A549 treated with RU486 at 1 μM for 4 hours (cell line): ENCODE measurements at places on chromosomes 5 and 9. TPM values are rescaled to one million over a fixed set of nuclear protein-coding genes. Genes with fewer than 3 reads are reported as not detected.

SNX2 gene
- total RNA-seq: 28.9 to 63.5 TPM (median 39.9 TPM) in 5 replicates

GABRA1 gene
- total RNA-seq: not detected in 5 replicates

VCP gene
- 277 to 304 TPM (median 295 TPM) in 5 replicates for total RNA-seq

MLANA gene
- total RNA-seq: not detected in 5 replicates

PCDH12 gene
- not detected in 5 replicates for total RNA-seq

IL4 gene
- not detected in 5 replicates for total RNA-seq

BARHL1 gene
- total RNA-seq: not detected in 5 replicates

IL9 gene
- not detected in 5 replicates for total RNA-seq

ZNF462 gene
- total RNA-seq: 4.7 to 5.6 TPM (median 5.0 TPM) in 5 replicates

LECT2 gene
- not detected in 5 replicates for total RNA-seq

THBS4 gene
- total RNA-seq: 0.08 to 0.12 TPM in 2 of 5 replicates, not detected in the others

MRPL41 gene
- total RNA-seq: 53.0 to 92.3 TPM (median 89.7 TPM) in 5 replicates

POU5F2 gene
- total RNA-seq: not detected in 5 replicates

LIX1 gene
- not detected in 5 replicates for total RNA-seq

PLAC8L1 gene
- total RNA-seq: 0.29 TPM in 1 of 5 replicates, not detected in the others

ADAMTS6 gene
- total RNA-seq: 0.06 to 0.31 TPM (median 0.08 TPM) in 5 replicates

MYO10 gene
- total RNA-seq: 49.4 to 64.3 TPM (median 61.7 TPM) in 5 replicates
